Activated naive CD8-positive, alpha-beta T cell treated with anti-CD3 and anti-CD28 coated beads for 36 hours (primary cell): ENCODE measurements at places on chromosomes 11 and 22. TPM values are rescaled to one million over a fixed set of nuclear protein-coding genes. Genes with fewer than 3 reads are reported as not detected.

The YPEL4 gene
- total RNA-seq, result 0.38 TPM

GRCh38 chr11:21461701-21462100 lies 731.2 kb upstream of the ANO5 start:
- DNase-seq, result no peak
- H3K27me3 ChIP-seq, result no peaks in the 10 kb centered on the region
- H3K4me3 ChIP-seq, result no peak overlapping the region
- H3K36me3 ChIP-seq, result no peaks in the 10 kb centered on the region

GRCh38 chr11:9527481-9528135 lies 45.9 kb upstream of the WEE1 start:
- H3K4me1 ChIP-seq, result no peaks in the 10 kb centered on the region
- no peak for DNase-seq
- H3K4me3 ChIP-seq, result no peak overlapping the region
- H3K27ac ChIP-seq, result no peak overlapping the region
- no peaks in the 10 kb centered on the region for H3K27me3 ChIP-seq

DNA sequence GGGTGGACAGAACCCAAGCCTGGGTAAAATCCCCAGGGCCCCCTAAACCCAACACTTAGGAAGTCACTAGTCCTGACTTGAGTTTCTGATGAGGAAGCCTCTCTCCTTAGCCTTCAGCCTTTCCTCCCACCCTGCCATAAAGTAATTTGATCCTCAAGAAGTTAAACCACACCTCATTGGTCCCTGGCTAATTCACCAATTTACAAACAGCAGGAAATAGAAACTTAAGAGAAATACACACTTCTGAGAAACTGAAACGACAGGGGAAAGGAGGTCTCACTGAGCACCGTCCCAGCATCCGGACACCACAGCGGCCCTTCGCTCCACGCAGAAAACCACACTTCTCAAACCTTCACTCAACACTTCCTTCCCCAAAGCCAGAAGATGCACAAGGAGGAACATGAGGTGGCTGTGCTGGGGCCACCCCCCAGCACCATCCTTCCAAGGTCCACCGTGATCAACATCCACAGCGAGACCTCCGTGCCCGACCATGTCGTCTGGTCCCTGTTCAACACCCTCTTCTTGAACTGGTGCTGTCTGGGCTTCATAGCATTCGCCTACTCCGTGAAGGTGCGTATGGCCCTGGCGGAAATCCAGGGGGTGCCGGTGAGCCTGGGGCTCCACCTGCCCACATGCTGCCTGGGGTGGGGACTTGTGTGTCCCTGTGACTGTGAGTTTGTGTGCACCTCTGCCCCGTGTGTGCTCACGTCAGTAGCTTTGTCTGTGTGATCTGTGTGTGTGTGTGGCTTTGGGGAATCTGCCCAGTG lies at the start of gene IFITM1:
TSS of gene IFITM1 (plus strand) at position 254 of the 767 bp plus-strand sequence. CDS start at position 385, 131 bp downstream.
- H3K36me3 ChIP-seq, result peaks cover 48% of the 10 kb centered on the region
- peak; percentile 67 for DNase-seq
- peak within 1 kb of the TSS; percentile 96 for H3K27ac ChIP-seq
- peak within 1 kb of the TSS; percentile 86 for H3K4me3 ChIP-seq
- peaks cover 28% of the 10 kb centered on the region for H3K4me1 ChIP-seq
- peaks cover 6% of the 10 kb centered on the region for H3K27me3 ChIP-seq

DNA sequence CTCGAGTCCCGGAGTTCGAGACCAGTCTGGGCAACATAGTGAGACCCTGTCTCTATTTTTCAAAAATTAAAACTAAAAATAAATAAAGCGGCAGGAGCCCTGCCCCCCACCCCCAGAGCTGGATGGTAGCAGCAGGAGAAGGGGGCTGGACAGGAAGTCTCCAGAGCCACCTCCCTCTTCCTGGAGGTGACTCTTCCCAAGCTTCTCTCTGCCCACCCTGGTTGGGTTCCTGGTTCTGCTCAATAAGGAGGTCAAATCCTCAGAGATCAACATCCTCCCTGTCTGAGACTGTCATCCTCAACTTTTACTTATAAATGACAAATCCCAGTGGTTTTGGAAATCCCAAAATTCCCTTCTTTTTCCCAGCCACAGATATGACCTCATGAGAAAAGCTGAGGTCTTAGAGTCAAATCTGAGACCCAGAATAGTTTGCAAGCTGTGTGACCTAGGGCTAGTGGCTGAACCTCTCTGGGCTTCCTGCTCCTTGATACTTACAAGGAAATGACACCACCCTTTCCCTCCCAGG lies 987 bp downstream of the C1QTNF6 start:
- H3K4me1 ChIP-seq, result peaks cover 51% of the 10 kb centered on the region
- peak overlapping the region; percentile 52 for H3K4me3 ChIP-seq
- no peak for DNase-seq
- no peaks in the 10 kb centered on the region for H3K36me3 ChIP-seq
- no peaks in the 10 kb centered on the region for H3K27me3 ChIP-seq

DNA sequence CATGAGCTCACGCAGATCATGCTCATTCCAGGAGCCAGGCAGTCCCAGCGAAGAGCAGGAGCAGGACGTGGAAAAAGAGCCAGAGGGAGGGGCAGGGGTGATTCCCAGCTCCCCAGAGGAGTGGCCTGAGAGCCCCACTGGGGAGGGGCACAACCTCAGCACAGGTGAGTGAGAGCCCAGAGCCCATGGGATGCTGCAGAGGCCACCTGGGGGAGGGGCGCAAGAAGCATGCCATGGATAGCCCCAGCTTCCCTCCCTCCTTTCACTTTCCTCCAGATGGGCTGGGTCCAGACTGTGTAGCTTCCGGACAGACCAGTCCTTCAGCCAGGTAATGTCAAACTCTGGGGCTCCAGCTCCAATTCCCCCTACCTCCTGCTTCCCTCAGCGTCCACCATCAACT lies 6.2 kb downstream of the SMTNL1 start:
- H3K27ac ChIP-seq, result no peak overlapping the region
- no peak for DNase-seq
- H3K4me1 ChIP-seq, result peaks cover 14% of the 10 kb centered on the region
- no peak overlapping the region for H3K4me3 ChIP-seq
- H3K36me3 ChIP-seq, result peaks cover 11% of the 10 kb centered on the region
- no peaks in the 10 kb centered on the region for H3K27me3 ChIP-seq

DNA sequence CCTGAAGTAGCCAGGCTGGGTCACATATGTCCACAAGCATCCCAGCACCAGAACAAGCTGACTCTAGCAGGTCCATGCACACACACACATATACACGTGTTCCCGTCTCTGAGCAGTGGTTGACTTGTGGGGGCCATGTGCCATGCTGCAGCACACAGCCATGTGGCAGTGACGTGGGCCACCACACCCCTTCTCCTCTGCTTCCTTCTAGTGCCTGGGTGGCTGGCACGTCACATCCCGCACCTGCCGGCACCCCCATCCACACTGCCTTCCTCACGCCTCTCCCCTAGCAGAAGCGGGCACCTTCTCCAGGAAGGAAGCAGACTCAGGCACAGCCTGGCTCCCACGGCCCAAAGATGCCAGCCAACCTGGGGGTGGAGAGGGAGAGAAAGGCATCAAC lies 9.5 kb downstream of the SYT7 start:
- H3K27ac ChIP-seq, result no peak overlapping the region
- DNase-seq, result no peak
- H3K4me1 ChIP-seq, result no peaks in the 10 kb centered on the region
- H3K4me3 ChIP-seq, result no peak overlapping the region
- H3K27me3 ChIP-seq, result peaks cover 46% of the 10 kb centered on the region
- H3K36me3 ChIP-seq, result no peaks in the 10 kb centered on the region

DNA sequence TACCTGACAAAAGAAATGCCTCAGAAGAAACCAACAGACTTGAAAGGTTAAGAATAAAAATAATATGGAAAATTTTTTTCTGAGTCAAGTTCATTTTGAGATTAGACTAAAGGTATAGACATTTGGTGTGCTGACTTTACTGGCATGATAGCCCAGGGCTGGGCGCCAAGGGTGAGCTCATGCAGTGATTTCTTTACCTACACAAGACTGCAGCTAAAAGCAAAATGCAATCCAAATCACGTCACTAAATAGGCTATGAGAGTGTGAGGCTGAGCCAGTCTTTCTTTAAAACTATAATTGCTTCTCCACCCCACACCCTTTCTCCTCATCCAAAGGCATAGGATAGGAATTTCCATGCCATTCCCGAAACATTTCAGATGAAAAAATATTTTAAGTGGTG lies 196.5 kb downstream of the FAM76B start:
- H3K36me3 ChIP-seq, result peaks cover 9% of the 10 kb centered on the region
- no peaks in the 10 kb centered on the region for H3K27me3 ChIP-seq
- H3K4me3 ChIP-seq, result no peak overlapping the region
- no peak overlapping the region for H3K27ac ChIP-seq

- H3K36me3 ChIP-seq, result no peaks in the 10 kb centered on the region
- no peak for DNase-seq
- no peaks in the 10 kb centered on the region for H3K27me3 ChIP-seq
- no peak overlapping the region for H3K27ac ChIP-seq
- H3K4me3 ChIP-seq, result no peak overlapping the region
These were observed 8.2 kb upstream of the OR9I1 start for GRCh38 chr11:58133309-58134076.

DNA sequence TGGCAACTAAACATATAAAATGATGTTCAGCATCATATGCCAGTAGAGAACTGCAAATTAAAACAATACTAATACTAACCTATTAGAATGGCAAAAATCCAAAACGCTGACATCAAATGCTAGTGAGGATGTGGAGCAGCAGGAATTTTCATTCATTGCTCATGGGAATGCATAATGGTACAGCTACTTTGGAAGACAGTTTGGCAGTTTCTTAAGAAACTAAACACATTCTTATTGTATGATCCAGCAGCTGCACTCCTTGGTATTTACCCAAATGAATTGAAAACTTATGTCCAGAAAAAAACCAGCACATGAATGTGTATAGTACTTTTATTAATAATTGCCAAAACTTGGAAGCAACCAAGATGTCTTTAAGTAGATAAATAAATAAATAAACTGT lies 258.0 kb downstream of the TENM4 start:
- no peak for DNase-seq
- H3K4me3 ChIP-seq, result no peak overlapping the region
- H3K27ac ChIP-seq, result no peak overlapping the region
- H3K27me3 ChIP-seq, result peaks cover 7% of the 10 kb centered on the region
- no peaks in the 10 kb centered on the region for H3K36me3 ChIP-seq

DNA sequence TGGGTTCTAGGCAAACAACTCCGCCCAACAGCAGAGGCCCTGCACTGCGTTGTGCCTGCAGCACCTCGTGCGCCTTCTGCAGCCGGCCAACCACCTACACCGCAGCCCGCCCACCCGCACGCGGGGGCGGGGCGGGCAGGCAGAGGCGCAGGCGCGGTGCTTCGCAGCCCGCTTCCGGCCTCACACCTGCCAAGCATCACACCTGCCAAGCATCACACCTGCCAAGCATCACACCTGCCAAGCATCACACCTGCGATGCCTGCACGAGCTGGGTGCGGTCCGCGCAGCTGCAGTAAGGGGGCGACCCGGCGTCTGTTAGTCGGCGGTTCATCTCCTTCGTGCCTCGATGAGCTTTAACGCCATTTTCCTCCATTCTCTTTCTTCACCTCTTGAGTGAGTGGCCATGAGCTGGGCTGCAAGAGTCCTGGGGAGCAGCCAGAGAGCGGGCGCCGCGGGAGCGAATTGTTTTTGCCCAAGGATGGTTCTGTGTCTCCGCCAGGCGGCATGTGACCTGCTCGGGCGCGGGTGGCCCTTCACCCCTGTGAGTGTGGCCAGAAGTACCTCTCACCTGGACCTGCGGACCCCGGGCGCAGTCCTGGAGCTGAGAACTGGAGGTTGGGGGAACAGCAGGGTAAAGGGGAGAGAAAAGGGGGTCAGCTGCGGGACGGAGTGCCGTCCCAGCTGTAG lies at the start of gene LDHAL6A:
TSS of gene LDHAL6A (plus strand) at position 171 of the 687 bp plus-strand sequence. CDS start 825 bp downstream, outside the sequence.
- H3K27me3 ChIP-seq, result peaks cover 4% of the 10 kb centered on the region
- H3K4me3 ChIP-seq, result no peak within 1 kb of the TSS
- no peaks in the 10 kb centered on the region for H3K36me3 ChIP-seq
- H3K4me1 ChIP-seq, result peaks cover 5% of the 10 kb centered on the region

DNA sequence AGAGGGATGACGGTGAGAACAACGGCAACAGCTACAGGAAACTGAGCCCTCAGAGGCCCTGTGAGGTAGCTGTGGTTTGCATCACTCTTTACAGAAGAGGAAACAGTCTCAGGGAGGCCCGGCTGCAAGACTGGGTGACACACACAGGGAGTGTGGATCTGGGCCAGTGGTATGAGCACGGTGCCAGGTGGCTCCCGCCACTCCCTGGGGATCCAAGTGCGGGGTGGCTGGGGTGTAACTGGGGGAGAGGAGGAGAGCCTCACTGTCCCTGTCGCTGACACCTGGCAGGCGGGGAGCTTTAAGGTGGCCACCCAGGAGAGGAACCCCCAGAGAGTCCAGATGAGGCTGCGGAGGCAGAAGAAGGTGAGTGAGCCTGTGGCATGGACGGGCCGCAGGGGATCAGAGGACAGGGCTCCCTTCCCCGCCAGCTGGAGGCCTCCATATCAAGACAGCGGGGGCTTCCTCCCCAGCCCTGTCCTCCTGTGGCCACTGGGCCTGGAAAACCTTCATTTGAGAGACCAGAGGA lies 5.6 kb downstream of the RGL4 start:
- peak overlapping the region; percentile 100 for H3K27ac ChIP-seq
- H3K4me3 ChIP-seq, result peak overlapping the region; percentile 96
- peak; percentile 78 for DNase-seq
- peaks cover 47% of the 10 kb centered on the region for H3K36me3 ChIP-seq
- no peaks in the 10 kb centered on the region for H3K27me3 ChIP-seq
- H3K4me1 ChIP-seq, result peaks cover 29% of the 10 kb centered on the region

DNA sequence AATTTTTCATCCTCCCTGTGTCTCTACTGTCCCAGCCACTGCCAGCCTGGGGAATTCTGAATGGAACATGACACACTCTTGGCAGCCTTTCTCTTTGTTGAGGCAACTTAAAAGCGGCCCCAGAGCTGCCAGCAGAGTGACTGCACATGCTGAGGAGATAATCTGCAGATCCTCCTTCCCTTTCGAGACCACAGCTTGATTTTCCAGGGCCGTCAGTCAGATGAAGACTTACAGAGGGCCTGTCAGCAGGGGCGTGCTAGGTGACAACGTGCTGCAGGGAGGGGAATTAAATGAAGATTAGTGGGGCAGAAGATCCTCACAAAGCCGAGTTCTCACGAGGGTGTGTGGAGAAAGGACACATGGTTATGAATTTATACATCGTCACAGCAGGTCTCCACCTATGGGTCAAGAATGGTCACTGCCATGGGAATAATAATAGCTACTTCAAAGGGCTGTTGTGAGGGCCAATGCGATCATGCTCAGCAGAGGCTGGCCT lies 193.5 kb upstream of the PITPNB start:
- H3K4me1 ChIP-seq, result no peaks in the 10 kb centered on the region
- H3K4me3 ChIP-seq, result no peak overlapping the region
- H3K36me3 ChIP-seq, result no peaks in the 10 kb centered on the region
- no peak for DNase-seq
- H3K27ac ChIP-seq, result no peak overlapping the region
- no peaks in the 10 kb centered on the region for H3K27me3 ChIP-seq

- H3K4me1 ChIP-seq, result peaks cover 16% of the 10 kb centered on the region
- H3K4me3 ChIP-seq, result peak overlapping the region; percentile 76
- H3K27me3 ChIP-seq, result peaks cover 11% of the 10 kb centered on the region
- DNase-seq, result peak; percentile 78
- peak overlapping the region; percentile 95 for H3K27ac ChIP-seq
These were observed 8.3 kb downstream of the NDUFV1 start for GRCh38 chr11:67614730-67615714.

GRCh38 chr11:19894404-19894803 lies 181.8 kb downstream of the NAV2 start:
- H3K27ac ChIP-seq, result no peak overlapping the region
- no peak for DNase-seq
- no peak overlapping the region for H3K4me3 ChIP-seq

- no peak overlapping the region for H3K4me3 ChIP-seq
- H3K4me1 ChIP-seq, result peaks cover 9% of the 10 kb centered on the region
- H3K36me3 ChIP-seq, result no peaks in the 10 kb centered on the region
- DNase-seq, result no peak
- no peaks in the 10 kb centered on the region for H3K27me3 ChIP-seq
- no peak overlapping the region for H3K27ac ChIP-seq
These were observed 47.9 kb downstream of the FEZ1 start for GRCh38 chr11:125448136-125448535.

GRCh38 chr11:86869966-86870570 lies 69.7 kb downstream of the PRSS23 start:
- no peak overlapping the region for H3K4me3 ChIP-seq
- no peaks in the 10 kb centered on the region for H3K4me1 ChIP-seq
- no peak overlapping the region for H3K27ac ChIP-seq
- DNase-seq, result peak; percentile 21
